ENCODE measurements at places on chromosomes 2 and 18.

DNA sequence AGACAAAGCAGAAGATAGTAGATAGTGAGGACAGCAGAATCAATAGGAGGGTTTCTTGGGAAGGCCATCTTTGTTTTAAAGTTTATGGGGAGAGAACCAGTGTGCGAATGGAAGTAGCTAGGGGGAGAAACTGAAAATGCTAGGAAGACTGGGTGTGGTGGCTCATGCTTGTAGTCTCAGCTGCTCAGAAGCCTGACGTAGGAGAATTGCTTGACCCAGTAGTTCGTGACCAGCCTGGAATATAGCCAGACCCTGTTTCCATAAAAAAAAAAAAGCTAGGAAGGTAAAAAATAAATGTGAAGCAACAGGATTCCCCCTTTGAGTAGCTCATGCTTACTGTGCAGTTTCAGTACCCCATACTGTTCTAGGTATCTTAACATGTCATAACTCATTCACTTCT, 19.2 kb upstream of the DRC1 start:
- no peak for DNase-seq

DNA sequence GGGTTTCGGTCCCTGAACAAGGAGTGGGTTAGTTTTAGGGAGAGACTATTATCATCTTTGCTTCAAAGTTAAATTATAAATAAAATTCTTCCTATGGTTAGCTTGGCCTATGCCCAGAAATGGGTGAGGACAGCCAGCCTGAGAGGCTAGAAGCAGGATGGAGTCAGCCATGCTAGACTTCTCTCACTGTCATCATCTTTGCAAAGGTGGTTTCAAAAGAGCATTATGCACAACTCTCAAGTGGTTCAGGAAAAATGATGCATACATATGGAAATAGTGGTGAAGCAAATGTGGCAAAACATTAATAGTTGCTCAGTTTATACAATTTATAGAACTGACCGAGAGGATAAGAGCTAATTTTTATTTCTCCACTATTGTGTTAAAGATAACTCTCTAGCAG, 283.9 kb upstream of the FBXO11 start:
- no peak for DNase-seq

GRCh38 chr2:85961053-85961452, 72.3 kb upstream of the ST3GAL5 start:
- DNase-seq: no peak

DNA sequence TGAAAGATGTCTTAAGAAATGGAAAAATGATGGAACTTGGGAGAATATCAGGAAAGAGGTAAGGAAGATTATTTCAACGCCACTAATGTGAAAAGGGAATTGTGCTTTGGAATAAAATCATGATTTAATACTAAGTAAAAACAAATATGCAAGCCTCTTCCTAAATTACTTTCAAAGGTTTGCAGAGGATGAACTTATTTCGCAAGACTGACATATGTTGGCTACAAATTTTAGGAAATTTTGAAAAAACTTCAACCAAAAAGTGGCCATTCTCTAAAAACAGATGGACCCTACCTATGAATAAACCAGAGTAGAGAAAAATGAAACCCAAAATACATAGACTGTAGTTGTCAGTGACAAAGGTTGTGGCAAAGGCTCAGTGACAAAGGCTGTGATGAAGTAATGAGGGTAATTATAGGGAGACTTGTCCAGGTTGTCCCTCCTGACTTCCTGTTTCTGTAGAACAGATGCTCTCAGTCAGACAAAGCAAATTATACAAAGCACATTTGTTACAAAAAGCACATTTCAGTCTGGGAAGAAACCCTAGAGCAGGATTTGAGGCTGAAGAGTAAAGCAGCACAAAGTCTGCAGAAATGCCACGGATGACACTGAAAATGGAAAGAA, 39.5 kb downstream of the SFT2D3 start:
- DNase-seq: no peak

DNA sequence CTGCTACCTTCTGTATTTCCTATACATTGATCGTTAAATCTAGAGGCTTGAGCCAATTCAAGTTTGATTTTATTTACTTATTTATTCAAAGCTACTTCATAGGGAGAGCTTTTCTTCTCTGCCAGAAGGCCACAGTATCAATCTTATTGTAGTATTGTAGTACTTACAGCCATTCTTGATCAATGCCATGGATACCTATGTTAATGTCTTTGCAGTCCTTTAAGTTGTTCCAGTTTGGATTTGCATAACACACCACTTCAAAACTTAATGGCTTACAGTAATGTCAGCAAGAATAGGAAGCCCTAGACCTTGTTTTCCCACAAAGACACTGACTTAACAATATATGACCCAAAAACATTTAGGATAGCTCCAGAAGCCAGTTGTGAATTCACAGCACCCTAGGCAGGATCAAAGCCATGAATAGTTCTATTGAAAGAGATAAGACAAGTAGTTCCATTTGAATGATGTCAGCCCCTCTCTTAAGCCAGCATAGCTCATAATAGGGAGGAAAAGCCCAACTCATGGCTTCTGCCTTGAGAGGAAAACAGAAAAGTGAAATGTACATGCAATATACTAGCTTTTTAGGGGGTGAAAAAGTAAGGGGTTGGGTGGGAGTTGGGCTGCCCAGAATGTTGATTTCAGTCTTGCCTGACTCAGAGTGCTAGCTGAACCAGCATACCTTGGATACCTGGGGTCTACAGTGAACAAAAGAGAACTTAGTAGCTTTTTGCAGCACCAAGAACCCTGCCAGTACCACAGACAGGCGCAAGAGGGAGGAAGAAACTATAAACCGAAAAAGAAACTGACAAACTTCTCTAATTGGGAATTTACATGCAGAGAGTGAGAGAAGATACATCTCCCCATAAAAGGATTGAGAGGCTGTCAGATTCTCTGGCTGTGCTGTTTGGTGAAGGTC, 101.4 kb downstream of the CAMKMT start:
- DNase-seq: no peak

DNA sequence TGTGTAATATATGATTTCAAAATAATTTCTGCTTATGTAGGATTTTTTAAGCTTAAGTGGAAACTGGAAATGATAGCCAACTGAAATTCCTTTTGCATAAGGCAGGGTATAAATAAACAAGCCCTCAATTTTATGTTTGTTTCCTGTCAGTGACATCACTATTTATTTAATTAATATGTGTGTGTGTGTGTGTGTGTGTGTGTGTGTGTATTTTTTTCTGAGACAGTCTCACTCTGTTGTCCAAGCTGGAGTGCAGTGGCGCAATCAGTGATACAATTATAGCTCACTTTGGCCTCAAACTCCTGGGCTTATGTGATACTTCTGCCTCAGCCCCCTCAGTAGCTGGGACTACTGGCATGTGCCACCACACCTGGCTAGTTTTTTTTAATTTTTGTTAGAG, 29.3 kb upstream of the CYP20A1 start:
- DNase-seq: no peak

DNA sequence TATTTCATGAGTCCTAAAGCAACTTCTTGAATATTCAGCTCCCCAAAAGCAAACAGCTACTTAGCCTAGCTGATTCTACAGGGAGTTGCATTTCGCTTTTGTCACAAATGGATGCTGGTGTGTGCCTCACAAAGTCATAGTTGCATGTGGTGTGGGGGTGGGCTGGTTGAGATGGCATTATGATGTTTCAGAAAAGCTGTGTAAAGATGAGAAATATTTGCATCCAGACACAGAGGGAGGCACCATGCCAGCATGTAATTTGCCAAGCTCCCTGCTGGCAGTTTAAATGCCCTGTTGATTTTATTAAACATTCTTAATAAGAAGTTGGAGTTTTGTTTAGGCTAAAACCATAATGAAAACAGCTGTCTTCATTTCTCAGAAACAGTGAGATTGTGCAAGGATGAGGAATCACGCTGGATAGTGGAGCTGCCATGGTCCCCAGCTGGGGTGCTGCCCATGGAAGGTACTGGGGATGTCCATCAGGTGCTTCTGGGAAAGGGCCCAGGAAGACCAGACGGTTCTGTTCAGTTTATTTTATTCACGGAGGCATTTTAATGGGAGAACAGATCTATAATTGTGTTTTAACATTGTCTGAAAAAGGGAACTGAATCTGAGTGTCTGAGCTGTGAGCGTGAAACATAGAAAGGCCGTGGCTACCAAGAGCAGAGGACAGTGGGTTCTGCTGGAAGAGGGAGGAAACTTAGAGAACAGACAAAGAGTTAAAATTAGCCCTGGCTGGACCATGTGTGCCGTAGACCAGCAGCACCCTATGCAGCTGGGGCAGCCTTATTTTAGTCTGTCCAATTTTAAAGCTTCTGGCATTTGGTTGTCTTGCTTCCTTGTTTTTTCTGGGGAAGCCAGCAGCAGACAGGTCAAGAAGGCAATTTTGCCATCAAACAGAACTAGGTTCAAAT, 177.1 kb downstream of the FAM210A start:
- DNase-seq: no peak

GRCh38 chr2:199693861-199694260, 157.1 kb downstream of the FTCDNL1 start:
- DNase-seq: no peak

- DNase-seq: no peak
Measured at GRCh38 chr2:127362971-127363370, 24.8 kb downstream of the MAP3K2 start.

- DNase-seq: no peak
Measured at GRCh38 chr2:198880986-198881385, 576.8 kb downstream of the SATB2 start.

DNA sequence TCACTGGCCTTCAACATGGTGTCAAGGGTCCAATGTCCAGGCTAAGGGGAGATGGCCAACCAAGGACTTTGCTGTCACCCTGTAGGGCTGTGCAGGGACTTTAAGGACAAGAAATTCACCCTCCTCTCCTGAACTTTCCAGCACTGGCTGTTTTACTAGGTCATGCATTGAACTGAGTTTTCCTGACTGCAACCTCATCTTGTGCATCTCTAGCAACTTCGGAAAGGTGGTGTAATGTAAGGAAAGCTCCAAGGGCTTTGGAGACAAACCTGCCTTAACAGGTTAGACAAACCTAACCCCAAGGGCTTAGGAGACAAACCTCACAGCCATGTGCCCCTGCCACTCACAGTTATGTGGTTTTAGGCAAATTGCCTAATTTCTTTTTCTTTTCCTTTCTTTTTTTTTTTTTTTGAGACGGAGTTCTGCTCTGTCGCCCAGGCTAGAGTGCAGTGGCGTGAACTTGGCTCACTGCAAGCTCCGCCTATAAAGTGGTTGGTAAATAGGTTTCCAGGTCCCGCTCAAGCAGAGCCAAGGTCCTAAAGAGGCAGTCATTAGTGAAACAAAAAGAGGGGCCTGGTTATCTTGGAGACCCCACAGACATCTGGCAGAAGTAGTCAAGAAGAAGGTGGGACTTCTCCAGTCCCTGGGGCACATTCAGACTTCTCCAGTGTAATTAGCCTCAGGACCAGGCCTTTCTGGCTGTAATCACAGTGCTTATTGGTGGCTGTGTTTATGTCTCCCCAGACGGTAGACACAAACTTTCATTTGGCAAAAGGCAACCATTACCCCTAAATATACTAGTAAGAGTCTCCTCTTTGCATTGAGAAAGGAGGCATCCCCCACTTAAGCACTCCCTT, 37.6 kb upstream of the PMAIP1 start:
- DNase-seq: no peak

DNA sequence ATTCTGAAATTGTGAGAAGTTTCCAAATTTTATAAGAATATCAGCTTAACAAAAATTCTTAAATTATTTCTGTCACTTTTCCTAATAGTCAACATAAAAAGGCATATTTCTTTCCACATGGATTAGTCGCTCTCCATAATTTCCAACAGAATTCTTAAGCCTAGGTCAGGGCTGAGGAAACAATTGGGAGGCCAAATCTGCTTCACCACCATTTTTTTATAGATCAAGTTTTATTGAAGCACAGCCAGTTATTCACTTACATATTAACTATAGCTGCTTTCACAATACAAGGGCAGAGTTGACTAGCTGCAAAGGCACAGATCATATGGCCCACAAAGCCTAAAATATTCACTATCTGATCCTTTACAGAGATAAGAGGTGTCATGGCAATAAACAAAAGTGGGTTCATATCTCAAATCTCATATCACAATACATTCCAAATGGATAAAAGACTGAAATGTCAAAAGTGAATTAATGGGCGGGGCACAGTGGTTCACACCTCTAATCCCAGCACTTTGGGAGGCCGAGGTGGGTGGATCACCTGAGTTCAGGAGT, 18.7 kb downstream of the MEMO1 start:
- DNase-seq: no peak

- DNase-seq: no peak
Measured at GRCh38 chr2:239142806-239143205, 258.0 kb downstream of the HDAC4 start.

DNA sequence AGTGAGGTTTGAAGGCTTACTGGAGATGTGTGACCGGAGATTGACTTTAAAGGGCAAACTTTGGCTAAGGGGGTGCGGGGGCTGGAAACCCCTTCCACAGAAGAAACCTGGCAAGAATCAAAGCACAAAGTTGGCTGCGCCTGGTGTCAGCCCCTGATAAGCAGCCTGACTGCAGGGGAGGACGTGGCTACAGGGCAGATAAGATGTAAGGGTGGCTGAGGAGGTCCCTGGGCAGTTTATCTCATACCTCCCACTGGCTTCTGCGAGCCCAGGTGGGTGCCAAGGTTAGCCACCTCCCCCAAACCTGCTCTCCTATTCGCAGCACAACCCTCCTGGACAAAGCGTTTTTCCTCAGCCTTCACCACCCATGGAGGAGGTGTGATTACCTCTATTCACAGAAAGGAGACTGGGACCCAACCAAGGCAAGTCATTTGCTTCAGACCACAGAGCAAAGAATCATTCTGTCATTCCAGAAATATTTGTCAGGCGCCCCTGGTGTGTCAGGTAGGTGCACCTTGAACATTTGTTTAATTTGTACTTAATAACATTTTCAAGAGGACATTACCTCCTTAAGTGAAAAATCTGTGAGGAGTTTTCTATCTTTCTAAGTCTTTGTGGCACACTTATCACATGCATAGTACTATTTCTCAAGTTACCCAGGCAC, 73.1 kb upstream of the IL1R1 start:
- DNase-seq: no peak

- no peak for DNase-seq
Measured at GRCh38 chr2:86790134-86790675, 508 bp downstream of the CD8A start.

DNA sequence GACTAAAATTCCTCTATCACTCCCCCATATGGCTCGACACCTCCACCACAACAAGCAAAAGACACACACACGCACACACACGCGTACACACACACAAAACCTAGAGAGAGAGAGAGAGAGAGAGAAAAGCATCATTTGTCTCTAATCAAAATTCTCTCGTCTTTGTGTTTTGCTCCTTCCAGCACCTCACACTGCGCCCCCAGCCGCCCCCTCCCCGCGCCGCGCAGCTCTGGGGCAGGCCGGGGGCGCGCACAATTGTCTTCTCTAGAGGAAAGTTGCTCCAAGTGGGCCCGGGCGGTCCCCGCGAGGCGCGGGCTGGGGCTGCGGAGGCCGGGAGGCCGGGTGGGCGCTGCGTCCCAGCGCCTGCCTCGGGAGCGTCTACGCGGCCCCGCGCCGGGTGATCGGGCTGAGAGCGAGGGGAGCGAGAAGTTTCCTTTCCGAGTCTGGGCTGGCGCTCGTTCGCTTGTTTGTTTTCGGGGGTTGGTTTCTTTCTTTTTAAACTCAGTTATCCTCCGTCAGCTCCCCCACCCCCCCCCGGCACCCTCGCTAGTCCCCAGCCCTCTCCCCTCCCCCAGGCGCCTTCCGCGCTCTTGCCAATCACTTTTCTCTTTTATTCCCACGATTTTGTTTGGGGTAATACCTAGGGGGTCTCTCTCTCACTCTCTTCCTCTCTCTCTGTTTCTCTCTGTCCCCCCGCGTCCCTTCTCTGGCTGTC, 4.1 kb downstream of the ZEB2 start:
- no peak for DNase-seq

Data from stimulated activated CD8-positive, alpha-beta memory T cell treated with anti-CD3 and anti-CD28 coated beads, Interleukin-4, amount 100 ng/mL, for 4 hours (primary cell).